NCI-H2081 (cell line): ENCODE measurements at places on chromosomes 12 and 14.

- no peak for DNase-seq
Measured at GRCh38 chr12:89348894-89349699, 3.2 kb downstream of the DUSP6 start.

DNA sequence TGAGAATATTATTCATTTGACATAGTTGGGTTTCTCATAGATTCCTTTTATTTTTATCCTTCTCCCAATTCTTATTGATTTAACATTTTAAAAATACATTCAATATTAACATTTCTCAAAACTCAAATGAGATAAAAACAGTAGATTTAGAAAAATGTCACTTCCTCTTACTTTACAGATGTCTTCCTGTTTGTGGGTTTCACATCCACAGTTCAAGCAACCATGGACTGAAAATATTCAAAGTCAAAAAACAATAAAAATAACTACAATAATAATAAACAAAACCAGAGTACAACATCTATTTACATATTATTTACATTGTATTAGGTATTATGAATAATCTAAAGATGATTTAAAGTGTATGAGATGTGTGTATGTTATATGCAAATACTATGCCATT, 111.3 kb upstream of the SLC16A7 start:
- no peak for DNase-seq

GRCh38 chr12:5921027-5921909, 23.8 kb downstream of the ANO2 start:
- no peak for DNase-seq

- no peak for DNase-seq
Measured at GRCh38 chr14:90654831-90655276, 161.4 kb downstream of the TTC7B start.
